Omental fat pad (tissue), 4 donors: ENCODE measurements at places on chromosomes 1 and 21.

DNA sequence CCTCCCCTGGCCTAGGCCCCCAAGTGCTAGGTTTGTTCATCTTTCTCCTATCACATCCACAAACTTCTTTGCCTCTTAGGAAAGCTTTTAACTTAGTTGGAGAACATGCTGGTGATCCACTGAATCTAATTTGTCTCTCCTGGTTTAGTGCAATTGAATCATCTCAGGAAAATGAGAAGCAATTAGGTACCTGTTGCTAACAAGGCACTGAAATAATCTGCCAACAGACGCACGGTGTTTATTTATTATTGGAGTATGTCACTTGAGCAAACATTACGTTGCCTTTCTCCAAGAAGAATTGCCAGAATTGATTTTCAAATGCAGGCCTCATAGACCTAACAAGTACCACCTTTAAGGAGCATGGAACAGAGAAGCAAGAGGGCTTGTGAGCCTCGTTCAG is 309.4 kb downstream of the NFIA start:
- DNase-seq: no peak

DNA sequence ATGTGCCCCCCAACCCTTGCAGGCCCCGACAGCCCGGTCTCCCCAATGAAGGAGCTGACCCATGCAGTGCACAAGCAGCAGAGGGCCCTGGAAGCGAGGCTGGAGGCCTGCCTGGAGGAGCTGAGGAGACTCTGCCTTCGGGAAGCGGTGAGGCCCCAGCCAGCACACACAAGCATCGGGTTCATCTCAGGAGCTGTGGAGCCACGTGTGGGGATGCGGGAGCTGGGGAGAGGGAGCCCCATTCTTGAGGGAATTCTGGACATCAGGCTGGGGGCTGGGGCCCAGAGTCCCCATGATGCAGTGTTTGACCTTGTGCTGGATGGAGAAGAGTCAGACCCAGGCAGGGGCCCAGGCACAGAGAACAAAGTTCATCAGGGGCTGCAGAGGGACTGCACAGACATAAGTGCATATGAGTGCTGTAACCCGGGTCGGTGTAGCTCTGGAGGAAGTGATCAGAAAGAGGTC is 4.8 kb downstream of the INAVA start:
- DNase-seq: no peak

DNA sequence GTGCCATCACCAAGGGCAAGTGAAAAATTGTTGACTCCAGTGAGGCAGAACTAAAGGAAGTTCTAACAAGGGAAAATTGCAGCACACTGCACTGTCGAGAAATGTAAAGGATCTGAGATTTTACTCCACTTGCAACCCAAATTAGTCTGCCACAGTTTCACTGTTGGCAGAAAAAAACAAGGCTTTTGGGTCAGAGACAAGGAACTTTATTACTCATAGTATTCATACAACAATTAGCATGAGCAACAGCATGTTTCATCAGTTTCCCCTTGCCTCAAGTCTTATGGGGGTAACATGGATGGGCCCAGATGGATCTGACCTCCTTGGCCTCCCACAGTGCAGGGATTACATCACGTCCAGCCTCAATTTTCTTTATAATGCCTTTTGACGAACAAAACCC is 125.3 kb downstream of the LTN1 start:
- no peak for DNase-seq

DNA sequence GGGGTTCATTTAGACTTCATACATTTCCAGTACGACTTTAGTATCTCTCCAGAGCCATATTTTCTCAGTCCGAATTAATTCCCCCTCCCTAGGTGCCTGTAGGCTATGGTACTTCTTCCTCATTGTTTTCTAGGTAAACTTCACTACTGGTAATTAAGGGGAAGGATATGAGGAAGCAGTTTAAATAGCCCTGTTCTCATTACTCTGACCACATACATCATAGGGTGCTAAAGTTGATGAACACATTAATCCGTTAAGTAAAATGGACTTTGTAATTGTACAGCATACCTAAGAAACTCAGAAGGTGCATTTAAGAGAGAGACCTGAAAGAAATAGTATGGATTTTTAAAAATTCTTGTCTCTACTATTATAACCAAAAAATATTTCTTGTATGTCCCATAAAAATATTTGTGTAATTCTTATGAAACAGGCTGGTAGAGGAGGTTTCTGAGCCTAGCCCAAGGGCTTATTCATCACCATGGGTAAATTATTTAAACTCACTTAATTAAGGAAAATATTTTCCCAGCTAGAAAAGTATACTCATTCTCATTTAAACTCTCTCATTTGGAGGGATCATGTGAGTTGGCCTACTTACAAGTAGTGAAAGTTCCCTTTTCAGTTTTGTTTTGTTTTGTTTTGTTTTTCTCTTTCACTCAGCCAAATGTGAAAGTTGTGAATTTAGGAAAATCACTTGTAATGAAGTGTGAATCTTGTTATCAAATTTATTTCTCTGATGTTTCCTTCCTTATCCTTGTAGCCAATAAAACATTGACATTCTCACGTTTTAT is 2.0 kb downstream of the PRMT6 start:
- no peak for DNase-seq

- DNase-seq: no peak
These were observed 30.5 kb downstream of the MATN1 start for GRCh38 chr1:30692948-30693301.

GRCh38 chr1:89954401-89954800 is 40.5 kb upstream of the ZNF326 start:
- no peak for DNase-seq

DNA sequence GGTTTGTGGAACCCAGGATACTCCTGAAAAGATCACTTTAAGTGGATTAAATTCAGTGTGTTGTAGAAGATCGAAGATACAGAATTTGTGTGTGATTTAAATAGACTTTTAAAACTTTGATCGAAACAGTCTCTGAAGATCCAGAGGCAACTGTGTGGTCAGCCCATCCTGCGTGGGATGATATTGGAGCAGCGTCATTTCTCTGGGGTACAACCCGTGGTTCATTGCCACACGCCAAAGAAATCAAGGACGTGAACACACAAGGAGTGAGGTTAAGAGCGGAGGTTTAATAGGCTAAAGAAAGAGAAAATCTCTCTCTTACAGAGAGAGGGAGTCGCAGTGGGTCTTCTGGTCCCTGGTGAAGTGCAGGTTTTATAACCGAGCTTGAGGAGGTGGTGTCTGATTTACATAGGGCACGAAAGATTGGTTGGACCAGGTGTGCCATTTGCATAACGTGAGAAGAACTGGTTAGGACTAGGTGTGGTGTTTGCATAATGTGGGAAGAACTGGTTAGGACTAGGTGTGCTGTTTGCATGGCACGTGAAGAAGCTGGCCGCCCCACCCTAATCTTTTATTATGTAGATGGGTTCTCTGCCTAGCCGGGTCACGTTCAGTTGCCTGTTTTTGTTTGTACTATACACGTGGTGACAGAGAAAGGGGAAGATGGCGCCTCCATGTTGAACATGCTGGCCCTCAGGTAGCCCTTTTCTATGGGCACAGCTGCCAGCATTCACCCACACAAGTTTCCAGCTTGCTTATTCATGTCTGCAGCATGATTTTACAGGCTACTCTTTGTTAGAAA is 82.3 kb downstream of the ADSS2 start:
- no peak for DNase-seq

- DNase-seq: no peak
These were observed 85.2 kb downstream of the TBX19 start for GRCh38 chr1:168365719-168366479.

DNA sequence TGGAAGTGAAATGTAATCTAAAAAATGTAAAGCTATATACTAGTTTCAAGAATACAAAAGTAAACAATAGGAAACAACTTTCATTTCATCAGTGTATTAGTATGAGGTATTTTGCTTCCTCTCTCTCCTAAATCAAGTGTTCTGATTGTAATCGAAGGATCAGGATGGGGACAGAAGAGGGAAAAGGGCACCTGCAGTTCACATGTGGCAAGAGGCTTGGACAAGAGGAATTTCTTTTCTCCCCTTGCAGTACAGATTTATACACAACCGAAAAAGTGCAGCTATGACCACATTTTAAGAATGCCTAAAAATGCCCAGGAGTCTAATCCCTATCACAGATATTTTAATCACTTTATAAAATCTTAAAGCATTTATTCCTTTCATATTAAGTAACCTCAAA is 63.7 kb downstream of the NRIP1 start:
- DNase-seq: no peak

GRCh38 chr1:147912553-147912952 is 10.0 kb downstream of the GJA8 start:
- DNase-seq: no peak

DNA sequence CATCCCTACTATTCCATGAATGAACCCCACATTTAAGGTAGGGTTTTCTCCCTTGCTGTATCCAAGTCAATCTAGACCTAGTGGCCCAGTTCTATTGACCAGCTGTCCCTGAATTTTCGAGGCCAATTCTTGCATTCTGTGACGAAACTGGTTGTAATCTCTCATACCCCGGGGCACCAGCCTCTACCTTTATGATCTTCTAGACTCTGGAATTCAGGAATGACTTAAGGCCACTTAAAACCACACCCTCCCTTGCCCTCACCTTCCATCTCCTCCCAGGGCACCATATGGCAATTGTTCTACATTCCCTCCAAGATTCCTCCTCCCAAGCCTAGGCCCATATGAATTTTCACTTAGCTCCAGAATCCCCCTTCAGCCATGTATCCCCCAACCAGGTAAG is 48.9 kb downstream of the RHOU start:
- no peak for DNase-seq

GRCh38 chr1:2784854-2785630 is 16.5 kb downstream of the TTC34 start:
- DNase-seq: no peak

GRCh38 chr1:45051005-45051772 is 39.1 kb downstream of the UROD start:
- DNase-seq: no peak

GRCh38 chr21:25878344-25878743 is 143.6 kb downstream of the GABPA start:
- DNase-seq: no peak

DNA sequence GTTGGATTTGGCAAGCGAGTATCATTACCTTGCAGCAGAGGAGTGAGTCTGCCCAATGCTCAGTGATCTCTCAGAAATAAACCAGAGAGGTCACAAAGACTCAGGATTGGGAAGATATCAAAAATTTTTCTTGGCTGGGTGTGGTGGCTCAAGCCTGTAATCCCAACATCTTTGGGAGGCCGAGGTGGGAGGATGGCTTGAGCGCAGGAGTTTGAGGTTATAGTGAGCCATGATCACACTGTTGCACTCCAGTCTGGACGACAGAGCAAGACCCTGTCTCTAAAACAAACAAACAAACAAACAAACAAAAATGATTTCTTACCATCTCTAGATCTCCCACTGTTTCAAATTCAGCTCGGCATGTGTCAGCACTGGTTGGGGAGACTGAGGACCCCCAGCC is 13.3 kb upstream of the BECN2 start:
- DNase-seq: no peak

- DNase-seq: no peak
These were observed 52.3 kb downstream of the COL18A1 start for GRCh38 chr21:45457161-45457831.

DNA sequence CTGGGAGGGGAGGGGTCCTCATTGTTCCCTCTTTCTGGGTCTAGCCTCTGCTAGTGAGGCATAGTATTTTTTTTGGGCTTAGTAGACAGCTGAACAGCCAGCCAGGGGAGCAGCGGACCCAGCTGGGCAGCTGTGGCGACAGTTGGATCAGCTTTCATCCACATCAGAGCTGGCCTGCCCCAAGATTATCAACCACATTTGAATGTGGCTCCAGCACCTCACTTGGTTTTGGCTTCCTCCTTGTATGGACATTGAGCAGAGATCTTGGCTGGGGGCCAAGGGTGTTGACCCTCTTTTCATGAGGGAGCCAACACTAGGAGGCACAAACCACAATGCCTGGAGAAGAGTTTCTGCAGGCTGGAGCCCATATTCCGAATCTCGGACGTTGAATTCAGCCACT is 25.0 kb downstream of the WNT4 start:
- no peak for DNase-seq

- DNase-seq: no peak
These were observed 563.2 kb upstream of the ADGRL2 start for GRCh38 chr1:81237473-81238089.

DNA sequence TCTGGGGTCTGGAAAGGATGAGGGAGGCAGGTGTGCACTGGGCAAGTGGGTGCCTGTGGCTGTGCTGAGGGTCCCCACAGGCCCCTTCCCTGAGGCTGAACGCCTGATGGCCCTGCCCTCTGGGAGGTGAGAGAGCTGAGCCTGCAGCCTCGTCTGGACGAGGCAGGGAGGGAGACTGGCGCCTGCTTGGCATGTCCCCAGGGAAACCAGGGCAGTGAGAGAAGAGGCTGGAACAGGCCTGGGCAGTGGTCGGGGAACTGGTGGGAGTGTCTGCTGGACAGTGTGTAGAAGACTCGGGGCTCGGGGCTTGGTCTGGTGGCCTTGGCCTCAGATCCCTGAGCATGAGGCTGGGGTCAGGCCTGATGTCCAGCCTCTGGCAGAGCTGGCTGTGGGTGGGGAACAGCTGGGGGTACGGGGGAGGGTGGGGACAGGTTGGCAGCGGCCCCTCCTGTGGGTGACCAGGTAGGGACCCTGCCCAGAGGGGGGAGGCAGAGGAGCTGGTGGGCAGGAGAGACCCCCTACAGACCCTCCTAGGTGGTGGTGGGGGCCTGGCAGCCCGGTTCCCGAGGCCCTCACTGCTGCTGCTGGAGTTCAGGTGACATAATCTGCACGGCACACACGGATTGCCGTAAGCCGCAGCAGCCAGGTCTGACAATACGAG is 30.8 kb upstream of the PLCH2 start:
- DNase-seq: no peak

DNA sequence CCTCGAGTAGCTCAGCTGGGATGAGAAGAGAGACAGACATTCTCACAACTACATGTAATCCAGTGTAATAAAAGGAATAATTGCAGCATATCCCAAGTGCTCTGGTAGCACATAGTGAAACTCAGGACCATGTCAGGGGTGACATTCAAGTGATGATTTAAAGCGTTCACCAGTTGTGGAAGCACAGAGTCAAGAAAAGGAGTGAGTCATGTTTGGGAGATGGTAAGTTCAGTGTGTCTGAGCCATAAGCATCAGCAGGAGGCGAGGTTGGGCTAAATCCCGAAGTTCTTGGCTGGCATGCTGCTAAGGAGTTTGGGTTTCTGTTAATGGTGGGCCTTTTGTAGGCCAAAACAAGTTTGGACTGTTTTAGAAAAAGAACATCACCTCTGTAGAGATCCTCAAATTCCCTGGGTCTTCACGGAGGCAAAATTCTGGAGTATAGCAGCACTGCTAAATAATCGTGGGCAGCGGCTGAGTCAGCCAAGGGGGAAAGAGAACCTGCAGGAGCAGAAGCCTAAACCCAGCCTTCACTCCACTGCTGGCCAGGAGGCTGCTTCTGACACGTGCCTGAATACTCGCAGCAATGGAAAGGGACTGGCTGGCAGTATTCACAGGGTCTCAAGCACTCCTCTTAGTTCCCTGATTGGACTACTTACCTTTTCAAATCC is 7.2 kb upstream of the NHLH1 start:
- no peak for DNase-seq
